Activated CD8-positive, alpha-beta memory T cell treated with anti-CD3 and anti-CD28 coated beads, Interleukin-2, amount 10 ng/mL, durations not matched to agents 7 days and 5 days (primary cell): ENCODE measurements at places on chromosomes 1 and 21. TPM values are rescaled to one million over a fixed set of nuclear protein-coding genes. Genes with fewer than 3 reads are reported as not detected.
A peak's percentile ranks its signal among the peaks of the same experiment; 100 is the strongest.

GRCh38 chr1:117812869-117813511 lies 116.4 kb downstream of the GDAP2 start:
- DNase-seq: no peak

- no peak for DNase-seq
Measured at GRCh38 chr1:18175051-18175450, 67.5 kb downstream of the IGSF21 start.

DNA sequence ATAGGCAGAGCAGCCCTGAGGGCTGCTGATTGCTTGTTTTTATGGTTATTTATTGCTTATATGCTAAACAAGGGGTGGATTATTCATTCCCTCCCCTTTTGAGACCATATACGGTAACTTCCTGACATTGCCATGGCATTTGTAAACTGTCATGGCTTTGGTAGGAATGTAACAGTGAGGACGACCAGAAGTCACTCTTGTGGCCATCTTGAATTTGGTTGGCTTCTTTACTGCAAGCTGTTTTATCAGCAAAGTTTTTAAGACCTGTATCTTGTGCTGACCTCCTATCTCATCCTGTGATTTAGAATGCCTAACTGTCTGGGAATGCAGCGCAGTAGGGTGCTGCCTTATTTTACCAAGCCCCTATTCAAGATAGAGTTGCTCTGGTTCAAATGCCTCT lies 531.8 kb upstream of the PRMT6 start:
- no peak for DNase-seq

DNA sequence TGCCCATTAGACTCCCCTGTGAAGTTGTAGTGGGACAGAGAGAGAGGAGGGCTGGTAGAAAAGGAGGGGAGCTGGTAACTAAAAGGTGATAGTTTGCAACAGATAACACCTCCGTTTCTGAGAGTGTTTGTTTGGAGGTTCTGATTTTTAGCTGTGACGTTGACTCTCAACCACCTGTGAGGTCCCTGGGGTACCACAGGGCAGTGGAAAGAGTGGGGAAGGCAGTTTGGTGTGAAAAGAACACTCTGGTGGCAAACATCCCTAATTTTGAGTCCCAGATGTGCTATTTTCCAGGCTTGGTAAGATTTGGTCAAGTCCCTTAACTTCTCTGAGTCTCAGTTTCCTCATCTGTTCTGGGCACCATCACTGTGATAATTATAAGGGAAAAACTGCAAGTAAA lies 29.3 kb downstream of the RAB3B start:
- no peak for DNase-seq

DNA sequence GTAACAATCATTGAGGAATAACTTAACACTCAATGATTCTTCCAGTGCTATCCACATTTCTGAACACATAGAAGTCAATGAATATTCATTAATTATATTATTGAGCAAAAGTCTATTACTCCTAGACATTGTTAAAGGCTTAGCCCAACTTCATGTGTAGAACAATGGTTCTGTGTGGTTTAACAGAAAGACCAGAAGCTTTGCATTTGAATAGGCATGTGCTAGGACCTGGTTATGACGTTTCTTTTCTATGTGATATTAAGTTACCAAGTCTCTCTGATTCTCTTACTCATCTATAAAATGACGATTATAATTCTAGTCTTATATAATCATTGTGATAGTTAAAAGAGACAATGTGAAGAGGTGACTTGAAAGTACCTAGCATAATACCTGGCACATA lies 5.2 kb downstream of the NTMT2 start:
- no peak for DNase-seq

DNA sequence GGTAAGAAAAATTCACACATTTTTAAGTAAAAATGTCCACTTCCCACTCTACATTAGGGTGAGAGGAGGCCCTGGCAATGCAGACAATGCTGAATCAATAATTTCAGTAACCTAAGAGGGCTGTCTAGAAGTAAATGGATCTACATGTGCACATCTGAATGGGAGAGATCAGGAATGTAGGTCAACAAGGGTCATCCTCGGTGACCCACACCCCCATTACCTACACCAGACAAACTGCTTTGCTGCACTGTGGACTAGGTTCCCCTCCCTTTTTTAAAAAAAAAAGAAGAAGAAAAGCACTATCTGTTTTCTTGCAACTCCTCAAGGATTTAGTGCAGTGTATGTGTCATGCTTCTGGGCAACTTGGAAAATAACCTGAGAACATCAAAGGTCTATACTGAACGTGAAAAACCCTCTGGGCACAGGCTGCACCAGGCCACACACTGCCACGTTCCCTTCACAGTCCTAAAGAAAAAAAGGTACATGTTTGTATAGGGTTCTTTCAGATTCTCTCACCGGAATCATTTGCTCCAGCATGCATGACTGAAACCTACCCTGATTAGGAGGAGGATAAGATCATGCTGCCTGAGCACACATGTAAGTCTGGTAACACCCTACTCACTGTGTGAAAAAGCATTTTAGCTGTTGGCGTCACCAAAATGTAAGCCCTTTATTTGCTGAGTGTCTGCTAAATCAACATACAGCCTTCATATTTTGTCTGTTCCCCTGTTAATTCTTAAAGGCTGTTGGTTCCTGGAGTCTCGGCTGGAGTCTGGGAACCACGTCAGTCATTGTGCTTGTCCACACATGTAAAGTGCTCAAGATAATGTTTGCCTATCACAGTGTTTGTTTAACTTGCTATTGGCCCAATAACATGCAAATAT lies 341.0 kb downstream of the SMYD3 start:
- DNase-seq: no peak

DNA sequence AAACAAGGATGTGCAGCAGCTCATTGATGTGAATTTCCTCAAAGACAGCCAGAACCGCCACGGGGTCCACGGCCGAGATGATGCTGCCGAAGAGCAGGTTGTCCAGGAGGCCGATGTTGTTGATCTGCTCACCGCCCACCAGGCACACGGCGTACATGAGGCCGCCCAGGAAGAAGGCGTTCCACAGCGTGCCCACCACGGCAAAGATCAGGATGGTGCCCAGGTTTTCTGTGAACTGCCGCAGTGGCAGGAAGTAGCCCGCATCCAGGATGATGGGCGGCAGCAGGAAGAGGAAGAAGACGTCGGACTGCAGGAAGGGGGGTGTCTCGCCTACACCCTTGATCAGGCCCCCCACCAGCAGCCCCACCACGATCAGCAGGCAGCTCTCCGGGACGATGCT lies 41.1 kb downstream of the SLC9A1 start:
- no peak for DNase-seq

- no peak for DNase-seq
Measured at GRCh38 chr1:164635803-164636731, 77.1 kb downstream of the PBX1 start.

Gene VPS72
- total RNA-seq: 86.2 TPM

- DNase-seq: peak; percentile 64
Measured at GRCh38 chr1:152347116-152347728, 12.6 kb downstream of the FLG2 start.

DNA sequence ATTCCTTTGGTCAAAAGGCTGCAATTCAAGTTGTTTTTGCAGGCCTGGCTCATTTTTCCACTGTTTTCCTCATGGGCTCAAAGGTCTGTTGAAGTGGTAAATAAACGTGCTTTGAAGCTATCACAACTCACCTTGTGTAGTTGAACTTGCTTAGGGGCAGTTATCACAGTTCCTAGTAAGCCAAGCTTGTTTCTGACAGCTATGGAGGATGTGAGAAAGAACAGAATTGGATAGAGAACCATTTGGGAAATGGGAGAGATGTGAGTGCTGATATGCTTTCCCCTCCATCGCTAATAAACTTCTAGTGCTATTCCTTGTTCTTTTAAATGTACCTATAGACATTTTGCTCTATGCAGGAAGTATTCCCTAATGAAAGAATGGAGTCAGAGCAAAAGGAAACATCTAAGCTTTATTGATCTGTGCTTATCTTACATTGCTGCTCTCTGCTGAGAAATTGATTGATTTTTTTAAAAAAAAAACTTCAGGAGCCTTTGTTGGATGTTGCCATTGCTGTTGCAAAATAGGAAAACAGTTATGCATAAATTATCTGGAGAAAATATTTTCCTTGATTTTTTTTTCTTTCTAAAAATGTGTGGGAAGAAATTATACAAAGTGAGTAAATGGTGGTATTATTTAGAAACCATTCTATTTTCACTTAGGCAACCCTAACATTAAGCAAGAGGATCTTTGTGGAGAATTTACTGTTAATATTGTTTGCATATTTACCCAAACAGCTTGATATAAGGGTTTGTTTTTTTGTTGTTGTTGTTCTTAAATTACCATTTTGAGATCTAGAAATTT lies 118.2 kb downstream of the MAGI3 start:
- DNase-seq: no peak

Gene SOX13
- 1.0 TPM for total RNA-seq

Gene AMPD1
- total RNA-seq: not detected

- peak; percentile 75 for DNase-seq
Measured at GRCh38 chr1:33455539-33456501, 16.6 kb upstream of the ZSCAN20 start.

- peak; percentile 89 for DNase-seq
Measured at GRCh38 chr1:53182111-53182593, 14.5 kb upstream of the CPT2 start.

Gene RHBG
- total RNA-seq: not detected

DNA sequence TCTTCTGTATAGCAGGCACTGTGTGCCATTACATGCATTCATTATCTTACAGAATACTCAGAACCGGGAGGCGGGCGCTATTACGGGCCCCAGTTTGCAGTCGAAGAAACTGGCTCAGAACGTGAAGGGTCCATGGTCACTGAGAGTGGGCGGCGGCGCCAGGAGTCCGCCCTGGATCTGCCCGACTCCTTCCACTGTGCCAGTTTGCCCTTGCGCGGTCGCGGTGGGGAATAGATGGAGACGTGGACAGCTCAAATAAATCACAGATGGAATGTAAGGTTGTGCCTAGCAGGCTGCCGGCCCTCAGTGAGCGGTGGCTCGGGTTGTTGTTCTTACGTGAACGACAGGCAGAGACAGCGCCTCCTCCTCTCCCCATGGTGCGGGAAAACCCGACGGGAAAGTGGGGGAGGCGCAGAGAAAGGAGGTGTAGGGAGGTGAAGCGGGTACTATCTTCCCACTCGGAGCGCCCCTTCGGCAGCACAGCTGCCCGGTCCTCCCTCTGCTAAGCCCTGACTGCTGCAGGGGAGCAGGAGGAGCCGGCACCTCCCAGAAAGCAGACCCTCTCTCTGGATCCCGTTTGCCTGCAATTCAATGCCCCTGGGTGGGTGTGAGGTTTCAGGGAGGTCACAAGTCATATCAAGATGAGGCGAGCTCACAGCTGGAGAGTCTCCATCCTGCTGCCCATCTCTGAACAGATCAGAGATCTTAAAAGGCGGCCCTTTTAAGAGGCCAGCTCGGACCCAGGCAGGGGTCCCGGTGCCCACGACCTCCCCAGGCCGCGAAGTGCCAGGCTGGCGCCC lies 1.1 kb downstream of the COL9A2 start:
- no peak for DNase-seq

Gene RAD54L
- 57.2 TPM for total RNA-seq

DNA sequence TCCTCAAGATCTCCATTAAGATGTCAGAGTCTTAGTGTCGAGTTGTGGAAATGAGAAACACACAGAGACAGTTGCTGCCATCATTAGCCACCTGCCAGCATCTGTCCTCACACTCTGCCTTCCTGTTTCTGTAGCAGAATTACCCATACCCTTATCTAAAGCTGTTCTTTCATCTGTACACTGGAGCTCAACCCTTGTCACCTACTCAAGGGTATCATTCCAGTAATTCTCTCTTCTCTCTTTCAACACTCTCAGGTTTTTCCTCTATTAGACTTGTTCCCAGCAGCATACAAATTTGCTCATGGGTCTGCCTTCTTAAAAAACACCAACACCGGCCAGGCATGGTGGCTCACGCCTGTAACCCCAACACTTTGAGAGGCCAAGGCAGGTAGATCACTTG lies 27.4 kb upstream of the RNF2 start:
- no peak for DNase-seq

- no peak for DNase-seq
Measured at GRCh38 chr1:204202481-204202880, 6.2 kb upstream of the KISS1 start.

- DNase-seq: peak; percentile 81
Measured at GRCh38 chr1:91803847-91804545, 82.0 kb downstream of the TGFBR3 start.

Gene PCP4
- not detected for total RNA-seq

GRCh38 chr1:203199816-203200571 lies 13.5 kb upstream of the CHI3L1 start:
- no peak for DNase-seq

Gene LRRC53
- not detected for total RNA-seq

Gene ZNF683
- 26.3 TPM for total RNA-seq

Gene IFNLR1
- 6.9 TPM for total RNA-seq

GRCh38 chr21:36431252-36431651 lies 46.1 kb downstream of the CHAF1B start:
- DNase-seq: no peak

Gene FNDC10
- total RNA-seq: 4.4 TPM

GRCh38 chr1:14520514-14521163 lies 77.8 kb upstream of the KAZN start:
- DNase-seq: no peak

DNA sequence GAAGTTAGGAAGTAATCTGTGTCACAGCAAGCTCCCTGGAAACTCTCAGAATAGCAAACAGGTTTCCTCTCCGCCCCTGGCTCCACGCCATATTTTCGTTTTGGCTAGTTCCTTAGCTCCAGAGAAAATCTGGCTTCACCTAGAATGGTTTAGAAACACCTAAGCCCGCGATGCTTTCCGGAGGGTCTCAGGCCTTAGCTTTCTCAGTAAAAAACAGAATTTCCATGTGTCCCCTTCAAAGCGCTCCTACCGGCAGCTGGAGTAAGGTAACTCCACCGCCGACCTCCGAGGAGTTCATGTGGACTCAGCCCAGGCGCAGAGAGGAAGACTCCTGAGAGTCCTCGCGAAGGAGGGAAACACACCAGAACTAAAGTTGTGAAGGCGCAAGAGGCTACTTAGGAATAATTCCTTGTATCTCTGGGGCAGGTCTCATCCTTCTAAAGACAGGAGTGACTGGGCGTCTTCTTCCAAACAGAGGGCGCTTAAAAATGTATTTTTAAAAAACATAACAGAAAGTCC lies 406 bp downstream of the KIAA0040 start:
- peak; percentile 56 for DNase-seq

DNA sequence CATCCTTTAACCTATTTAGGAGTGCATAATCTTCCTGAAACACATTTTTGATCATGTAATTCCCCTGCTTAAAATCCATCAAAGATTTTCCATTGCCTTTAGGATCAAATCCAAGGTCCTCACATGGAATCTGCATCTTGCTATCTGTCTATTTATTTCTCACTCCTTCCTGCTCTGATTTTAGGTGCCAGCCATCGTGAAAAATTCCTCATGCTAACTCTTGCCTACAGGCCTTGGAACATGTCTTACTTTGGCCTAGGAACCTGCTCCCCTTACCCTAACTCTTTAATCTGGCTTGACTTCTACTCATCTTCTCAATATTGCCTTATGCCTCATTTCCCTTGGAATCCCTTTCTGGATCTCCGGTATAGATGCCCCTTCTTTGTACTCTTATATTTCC lies 1074.3 kb downstream of the TTLL7 start:
- DNase-seq: no peak

DNA sequence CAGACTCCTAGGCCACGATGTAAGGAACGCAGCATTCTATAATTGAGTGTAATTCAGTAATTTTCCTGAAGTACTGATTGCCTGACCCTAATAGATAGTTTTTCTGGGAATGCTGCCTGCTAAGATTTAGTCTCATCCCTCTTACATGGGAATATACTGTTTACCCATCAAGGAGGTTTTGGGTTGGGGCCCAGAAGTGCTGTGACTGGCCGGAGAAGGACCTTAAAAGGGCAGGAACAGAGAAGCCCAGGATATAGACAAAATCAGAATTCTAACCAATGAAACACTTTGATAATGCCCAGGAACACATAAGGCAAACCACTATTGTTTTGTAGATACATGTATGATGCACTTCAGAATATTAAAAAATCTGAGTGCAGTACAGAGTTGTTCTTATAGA lies 111.6 kb downstream of the RGS2 start:
- no peak for DNase-seq
